ENCODE measurements at places on chromosomes 11 and 22.
A peak's percentile ranks its signal among the peaks of the same experiment; 100 is the strongest.

- no peak for DNase-seq
These were observed 36.3 kb downstream of the PDE2A start for GRCh38 chr11:72637926-72638325.

DNA sequence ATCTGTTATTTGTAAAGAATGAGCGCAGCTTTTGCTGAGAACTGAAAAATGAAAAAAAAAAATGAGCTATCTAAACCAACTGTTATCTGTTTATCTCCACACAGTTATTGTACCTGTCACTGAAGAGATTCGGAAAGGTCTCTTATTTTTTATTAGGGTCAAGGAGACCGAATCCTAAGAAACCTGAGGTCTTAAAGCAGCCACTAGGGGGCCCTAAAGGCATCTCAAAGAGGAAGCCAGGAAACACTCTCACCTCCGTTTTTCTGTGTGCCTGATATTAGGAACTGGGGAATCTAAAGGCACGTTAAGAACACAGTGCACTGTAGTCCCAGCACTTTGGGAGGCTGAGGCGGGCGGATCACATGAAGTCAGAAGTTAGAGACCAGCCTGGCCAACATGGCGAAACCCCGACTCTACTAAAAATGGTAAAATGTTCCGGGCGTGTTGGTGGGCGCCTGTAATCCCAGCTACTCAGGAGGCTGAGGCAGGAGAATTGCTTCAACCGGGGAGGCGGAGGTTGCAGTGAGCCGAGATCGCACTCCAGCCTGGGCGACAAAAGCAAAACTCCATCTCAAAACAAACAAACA, 3.5 kb upstream of the LARGE1 start:
- DNase-seq, result peak; percentile 62

- DNase-seq, result no peak
These were observed 85.1 kb downstream of the TRIM44 start for GRCh38 chr11:35747668-35748067.

GRCh38 chr22:26527574-26528465, 15.5 kb upstream of the TFIP11 start:
- no peak for DNase-seq

GRCh38 chr11:2526808-2527381, 82.1 kb downstream of the KCNQ1 start:
- peak; percentile 74 for DNase-seq

DNA sequence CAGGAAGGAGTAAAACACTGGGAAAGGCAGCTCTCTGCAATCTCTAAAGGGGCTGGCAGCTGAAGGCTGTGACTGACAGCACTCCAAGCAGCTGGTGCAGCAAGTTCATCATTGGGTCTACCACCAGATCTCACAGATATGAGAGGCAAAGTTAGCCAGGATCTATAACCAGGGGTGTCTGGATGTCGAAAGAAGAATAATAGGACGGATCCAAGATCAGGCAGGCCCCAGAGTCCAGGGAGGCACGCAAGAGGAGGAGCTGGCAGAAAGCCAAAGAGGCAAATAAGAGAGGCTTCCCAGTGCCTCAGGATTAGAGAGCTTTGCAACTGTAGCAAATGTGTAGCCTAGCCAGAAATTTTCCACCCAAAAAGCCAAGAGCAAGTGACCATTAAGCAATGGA, 77.1 kb downstream of the RBMXL2 start:
- DNase-seq, result peak; percentile 3

All from thyroid gland (tissue), 4 donors.